GM04503 (cell line): ENCODE measurements at places on chromosomes 11 and 22.

- no peak for DNase-seq
Measured at GRCh38 chr11:76232026-76232665, 25.8 kb upstream of the WNT11 start.

DNA sequence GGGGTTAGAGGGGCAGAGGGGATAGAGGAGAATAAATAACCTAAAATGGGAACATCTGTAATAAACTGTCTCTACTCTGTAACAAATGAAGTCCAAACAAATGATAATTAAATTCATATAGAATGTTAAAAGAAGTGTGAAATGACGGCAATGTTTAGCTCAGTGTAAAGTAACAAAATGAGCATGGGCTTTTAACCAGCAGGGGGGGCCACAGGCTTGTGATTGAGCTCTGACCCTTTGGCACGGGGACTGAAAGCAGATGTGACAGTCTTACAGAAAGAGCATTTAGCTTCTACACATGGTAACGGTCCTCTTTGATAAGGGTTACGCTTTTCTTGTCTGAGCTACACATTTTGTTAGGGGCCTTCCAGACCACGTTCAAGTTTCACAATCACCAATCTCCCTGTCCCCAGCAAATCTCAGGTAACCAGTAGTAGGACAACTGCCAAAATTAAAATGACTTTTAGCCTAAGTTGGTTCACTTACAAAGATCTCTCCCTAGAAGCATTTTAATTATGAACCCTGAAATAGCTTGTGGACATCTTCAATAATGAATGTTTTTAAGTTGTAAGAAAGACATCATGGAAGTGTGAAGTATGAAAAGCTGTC is 262.5 kb downstream of the DCDC1 start:
- DNase-seq: peak; percentile 1

- no peak for DNase-seq
Measured at GRCh38 chr11:113446112-113446511, 29.1 kb downstream of the DRD2 start.

- no peak for DNase-seq
Measured at GRCh38 chr11:30365793-30366517, 43.1 kb downstream of the ARL14EP start.

DNA sequence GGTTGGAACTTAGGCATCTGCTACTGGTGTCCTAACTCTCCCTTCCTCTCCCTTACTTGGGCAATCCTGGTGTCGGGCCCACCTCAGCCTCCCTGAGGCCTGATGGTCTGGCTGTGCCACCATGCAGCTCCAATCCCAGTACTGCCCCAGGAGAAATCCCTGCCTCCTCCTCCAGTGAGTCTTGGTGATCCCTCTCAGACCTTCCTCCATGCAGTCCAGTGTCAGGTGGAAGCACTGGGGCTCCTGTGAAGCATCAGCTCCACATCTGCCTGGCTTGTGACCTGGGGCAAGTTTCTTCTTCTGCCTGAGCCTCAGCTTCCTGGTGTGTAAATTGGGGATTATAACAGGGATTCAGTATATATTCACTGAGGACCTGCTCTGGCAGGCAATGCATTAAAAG is 1.8 kb upstream of the PELI3 start:
- DNase-seq: no peak

- no peak for DNase-seq
Measured at GRCh38 chr11:119669487-119669886, 59.5 kb downstream of the NECTIN1 start.

DNA sequence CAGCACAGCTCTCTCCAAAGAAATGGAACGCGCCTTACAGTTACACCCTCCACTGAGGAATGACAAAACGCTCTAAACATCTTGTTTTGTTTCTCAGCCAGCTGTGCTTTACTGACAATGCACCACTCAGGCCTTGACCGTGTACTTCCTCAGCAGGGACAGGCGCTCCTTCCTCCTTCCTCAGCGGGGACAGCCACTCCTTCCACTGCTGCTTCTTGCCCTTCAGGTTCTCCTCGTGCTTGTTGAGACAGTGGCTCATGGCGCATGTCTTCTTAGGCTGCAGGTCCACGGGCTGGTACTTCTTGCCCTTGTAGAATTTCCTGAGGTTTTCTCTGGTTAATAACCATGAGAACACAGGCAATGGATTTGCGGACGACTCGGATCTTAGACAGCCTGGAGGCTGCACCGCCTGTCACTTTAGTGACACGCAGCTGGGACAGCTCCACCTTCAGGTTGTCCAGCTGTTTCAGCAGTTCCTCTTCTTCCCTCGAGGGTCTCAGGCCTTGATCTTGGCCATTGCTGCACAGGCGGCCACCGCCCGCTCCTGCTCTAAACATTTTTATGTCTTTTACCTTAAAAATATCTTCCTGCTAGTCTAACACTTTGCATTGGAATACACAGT is 613.8 kb downstream of the BRD1 start:
- no peak for DNase-seq

DNA sequence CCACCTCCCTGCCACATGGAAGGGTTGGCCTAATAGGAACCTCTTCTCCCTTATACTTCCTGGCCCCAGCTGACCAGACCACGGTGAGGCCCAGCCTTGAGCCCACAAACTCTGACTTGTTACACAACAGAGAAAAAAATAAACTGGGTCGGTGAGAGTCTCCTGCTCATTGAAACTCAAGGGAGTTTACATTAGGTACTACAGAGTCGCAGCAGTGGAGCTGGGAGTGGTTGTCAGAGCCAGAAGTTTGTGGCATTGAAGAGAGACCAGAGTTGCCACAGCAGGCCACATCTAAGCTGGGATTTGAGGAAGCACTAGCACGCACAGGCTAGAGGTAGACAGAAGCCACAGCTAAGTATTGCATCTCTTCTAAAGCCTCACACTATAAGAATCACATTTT is 296.2 kb downstream of the DDX10 start:
- no peak for DNase-seq

- DNase-seq: no peak
Measured at GRCh38 chr22:44583061-44583760, 85.2 kb upstream of the RTL6 start.

- DNase-seq: no peak
Measured at GRCh38 chr22:44668190-44668885, 33.7 kb upstream of the PRR5 start.

DNA sequence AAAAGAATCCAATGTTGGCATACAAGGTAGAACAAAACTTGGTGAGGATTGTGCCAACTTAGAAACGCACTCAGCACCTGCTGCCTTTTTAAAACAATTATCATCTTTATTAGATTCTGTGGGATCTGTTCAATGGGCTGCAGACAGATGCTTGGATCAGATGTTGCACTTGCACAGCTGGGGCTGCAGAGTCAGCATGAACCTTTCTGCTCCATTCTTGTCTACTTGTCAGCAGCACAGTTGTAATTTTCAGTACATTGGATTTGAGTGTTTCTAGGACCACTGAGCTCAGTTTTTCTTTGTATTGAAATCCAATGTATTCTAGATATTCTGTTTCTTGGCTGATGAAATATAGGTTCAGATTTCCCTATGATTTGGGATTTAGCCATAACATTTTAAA is 164.5 kb downstream of the LUZP2 start:
- no peak for DNase-seq

GRCh38 chr11:87290304-87290922 is 252.7 kb downstream of the TMEM135 start:
- peak; percentile 11 for DNase-seq

GRCh38 chr11:44171518-44171917 is 76.0 kb downstream of the EXT2 start:
- no peak for DNase-seq

DNA sequence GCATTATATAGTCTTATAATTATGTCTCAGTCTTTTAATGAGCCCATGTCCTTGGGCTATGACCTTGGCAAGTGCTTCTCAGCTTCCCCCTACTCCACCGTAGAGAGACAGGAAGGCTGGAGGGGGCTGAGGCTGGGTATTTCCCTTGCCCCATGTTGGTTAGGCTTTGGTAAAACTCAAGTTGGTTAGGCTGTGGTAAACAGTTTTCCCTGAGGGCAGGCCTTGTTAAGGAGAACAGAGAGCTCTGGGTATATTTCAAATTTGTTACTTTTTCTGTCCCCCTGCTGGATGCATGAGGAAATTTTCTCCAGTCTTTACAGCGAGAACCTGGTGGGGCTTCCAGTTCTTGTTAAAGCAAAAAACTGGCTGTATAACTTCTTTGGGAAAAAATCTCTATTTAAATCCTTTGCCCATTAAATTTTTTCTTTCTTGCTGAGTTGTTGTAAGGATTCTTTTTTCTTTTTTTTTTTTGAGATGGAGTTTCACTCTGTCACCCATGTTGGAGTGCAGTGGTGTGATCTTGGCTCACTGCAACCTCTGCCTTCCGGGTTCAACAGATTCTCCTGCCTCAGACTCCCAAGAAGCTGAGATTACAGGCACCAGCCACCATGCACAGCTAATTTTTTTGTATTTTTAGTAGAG is 12.2 kb upstream of the DCHS1 start:
- DNase-seq: no peak

DNA sequence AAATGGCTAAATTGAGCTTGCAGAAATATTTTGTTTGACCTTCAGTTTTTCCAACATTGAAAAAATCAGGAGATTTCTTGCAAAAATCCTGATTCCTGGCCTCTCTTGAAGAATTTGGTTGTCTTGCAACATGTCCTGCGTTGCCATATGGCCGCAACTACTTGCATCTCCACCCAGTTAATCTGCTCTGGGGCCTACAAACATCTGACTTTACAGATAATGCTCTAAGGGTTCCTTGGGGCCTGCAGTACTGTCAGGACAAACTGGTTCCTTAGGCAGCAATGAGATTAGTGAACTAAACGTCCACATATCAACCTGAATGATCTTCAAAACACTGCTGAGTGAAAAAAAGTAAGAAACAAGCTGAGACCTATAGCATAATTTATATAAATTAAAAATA is 36.6 kb upstream of the FEZ1 start:
- no peak for DNase-seq

DNA sequence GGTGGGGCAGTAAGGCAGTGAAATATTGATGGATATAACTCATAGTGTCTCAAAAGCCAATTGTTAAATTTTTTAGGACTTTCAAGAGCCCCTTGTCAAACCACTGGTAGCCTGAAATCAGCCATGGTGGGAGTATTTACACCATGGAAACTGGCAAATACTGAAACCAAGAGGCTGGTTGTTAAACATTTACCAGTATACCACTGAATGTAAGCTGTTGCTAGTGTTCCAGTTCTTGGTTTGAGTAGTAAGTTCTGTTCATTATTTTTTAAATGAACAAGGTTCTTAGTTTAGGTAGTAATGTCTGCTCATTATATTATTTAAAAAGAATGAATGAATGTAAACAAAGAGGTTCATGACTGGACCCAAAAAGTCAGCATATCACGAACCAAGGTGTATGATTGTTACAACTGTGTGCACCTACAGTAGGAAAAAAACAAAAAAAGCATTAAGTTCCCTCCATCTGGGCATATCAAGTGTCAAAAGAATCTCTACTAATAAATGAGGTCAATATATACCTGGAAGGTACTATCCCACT is 4.5 kb upstream of the EIF3F start:
- no peak for DNase-seq

DNA sequence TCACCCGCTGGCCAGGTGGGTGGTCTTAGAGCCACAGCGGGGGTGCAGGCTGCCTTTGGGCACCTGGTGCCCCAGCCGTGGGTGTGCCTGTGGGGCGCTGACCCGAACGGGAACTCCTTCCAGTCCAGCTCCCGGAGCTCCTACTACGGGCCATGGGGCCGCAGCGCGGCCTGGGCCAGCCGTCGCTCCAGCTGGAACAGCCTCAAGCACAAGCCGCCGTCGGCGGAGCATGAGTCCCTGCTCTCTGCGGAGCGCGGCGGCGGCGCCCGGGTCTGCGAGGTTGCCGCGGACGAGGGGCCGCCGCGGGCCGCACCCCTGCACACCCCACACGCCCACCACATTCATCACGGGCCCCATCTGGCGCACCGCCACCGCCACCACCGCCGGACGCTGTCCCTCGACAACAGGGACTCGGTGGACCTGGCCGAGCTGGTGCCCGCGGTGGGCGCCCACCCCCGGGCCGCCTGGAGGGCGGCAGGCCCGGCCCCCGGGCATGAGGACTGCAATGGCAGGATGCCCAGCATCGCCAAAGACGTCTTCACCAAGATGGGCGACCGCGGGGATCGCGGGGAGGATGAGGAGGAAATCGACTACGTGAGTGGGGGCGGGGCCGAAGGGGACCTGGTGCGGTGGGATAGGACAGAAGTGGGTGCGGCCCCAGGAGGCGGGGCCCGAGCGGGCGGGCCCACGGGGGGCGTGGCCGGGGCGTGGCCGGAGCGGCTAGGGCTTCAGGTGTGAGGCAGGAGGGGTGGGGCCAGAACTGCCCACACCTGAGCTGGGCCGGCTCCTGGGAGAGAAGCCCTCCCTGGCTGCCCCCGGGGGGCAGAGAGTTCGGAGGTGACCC is 91.5 kb downstream of the CACNA1I start:
- DNase-seq: no peak

GRCh38 chr11:42234451-42234951 is 775.0 kb upstream of the LRRC4C start:
- peak; percentile 64 for DNase-seq

GRCh38 chr22:46171940-46172339 is 21.6 kb downstream of the PPARA start:
- peak; percentile 48 for DNase-seq

DNA sequence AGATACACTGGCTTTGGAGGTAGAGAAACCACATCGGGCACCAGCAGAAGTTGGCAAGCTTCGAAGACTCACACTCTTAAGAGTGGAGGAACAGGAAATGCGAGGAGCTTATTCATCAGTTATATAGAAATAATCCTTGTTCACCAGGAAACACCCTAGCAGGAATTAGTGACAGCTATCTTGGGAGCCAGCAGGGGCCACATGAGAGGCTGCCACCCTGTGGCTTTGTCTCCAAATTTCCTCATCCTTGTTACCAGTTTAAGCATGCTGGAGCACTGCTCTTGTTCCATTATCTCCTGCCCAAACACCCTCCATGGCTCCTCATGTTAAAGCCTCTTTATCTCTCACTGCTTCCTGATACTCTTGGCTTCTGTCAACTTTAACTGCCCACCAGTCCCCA is 131.0 kb downstream of the PLEKHA7 start:
- no peak for DNase-seq

DNA sequence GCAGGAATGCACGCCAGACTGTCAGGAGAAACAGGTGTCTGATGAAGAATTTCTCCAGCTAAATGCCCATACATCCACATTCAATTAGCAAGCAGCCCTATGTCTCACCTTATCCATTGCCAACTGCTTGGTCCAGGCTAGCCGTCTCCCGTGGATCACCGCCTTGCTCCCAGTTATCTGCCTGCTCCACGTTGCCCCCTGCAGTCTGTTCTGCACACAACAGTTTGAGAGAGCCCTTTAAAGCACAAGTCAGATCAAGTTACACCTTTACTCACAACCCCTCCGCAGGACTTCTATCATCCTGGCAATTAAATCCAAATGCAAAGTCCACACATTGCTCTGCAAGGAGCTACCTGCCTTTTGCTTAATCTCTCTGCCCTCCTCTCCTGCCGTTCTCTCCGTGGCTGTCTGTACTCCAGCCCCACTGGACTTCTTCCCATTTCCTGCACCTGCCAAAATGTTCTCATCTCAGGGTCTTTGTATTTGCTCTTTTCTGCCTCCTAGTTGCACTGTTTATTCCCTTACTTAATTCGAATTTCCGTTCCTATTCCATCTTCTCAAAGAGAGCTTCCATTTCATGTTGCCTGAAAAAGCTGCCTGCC is 185.3 kb upstream of the LARGE1 start:
- no peak for DNase-seq
